ENCODE measurements at places on chromosomes 1 and 21.

GRCh38 chr1:57963581-57963980, 539.7 kb upstream of the DAB1 start:
- DNase-seq: no peak

GRCh38 chr21:44953628-44954021, 13.8 kb downstream of the SLX9 start:
- no peak for DNase-seq

DNA sequence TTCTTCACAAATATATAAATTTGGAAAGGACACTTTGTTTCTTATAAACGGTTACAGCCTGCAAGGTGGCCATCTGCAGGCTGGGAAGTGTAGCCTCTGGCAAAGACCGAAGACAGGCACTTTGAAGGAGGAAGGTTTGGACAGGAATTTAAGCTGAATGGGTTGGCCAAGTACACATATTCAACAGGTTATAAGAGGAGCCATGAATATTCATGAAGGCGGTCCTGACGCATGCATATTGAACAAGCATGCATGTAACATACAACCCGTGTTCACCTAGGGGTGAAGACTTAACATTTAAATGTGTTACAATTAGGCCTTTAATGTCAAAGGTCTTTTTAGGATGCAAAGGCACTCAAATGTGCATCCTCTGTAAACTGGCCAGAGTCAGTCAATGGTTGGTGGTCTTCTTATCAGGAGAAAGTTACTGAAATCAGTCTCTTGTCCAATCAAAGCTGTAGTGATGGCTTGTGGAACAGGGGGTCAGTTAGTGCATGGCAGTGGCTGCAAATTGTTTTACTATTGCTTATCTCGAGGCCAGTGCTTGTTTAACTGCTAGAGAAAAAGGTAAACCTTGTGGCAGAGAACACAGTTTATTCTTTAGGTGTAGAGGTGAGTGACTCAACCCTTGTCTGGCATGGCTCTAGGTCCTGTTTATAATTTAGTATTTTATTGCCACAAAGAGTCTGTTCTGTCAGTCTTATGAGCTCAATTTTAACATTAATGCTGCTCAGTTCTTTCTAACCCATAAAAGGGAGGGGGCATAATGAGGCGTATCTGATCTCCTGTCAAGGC, 70.3 kb upstream of the F3 start:
- no peak for DNase-seq

DNA sequence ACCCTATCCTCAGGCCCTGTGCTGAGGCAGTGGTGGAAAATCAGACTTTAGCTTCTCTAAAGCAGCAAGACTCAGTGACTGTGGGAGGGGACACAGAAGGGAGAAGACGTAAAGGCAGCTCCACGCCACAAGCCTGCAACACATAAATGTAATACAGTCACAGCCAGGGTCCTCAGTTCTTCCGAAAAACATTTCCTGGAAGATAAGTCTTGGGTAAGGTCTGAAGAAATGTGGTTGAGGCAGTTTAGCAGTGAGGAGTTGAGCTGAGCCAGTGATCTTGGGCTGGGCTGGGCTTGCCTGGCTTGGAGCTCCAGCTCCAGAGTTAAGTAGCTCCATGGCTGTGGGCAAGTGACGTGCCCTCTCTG, 127.8 kb upstream of the ADAR start:
- DNase-seq: no peak

- no peak for DNase-seq
Measured at GRCh38 chr21:42878678-42878992, 704 bp downstream of the WDR4 start.

GRCh38 chr21:46061063-46061462, 36.8 kb upstream of the COL6A2 start:
- DNase-seq: no peak

- DNase-seq: no peak
Measured at GRCh38 chr1:84330125-84330984, 28.8 kb downstream of the SAMD13 start.

GRCh38 chr1:101241485-101242225, 4.8 kb downstream of the S1PR1 start:
- no peak for DNase-seq

GRCh38 chr1:53672243-53672642, 66.7 kb downstream of the GLIS1 start:
- DNase-seq: no peak

DNA sequence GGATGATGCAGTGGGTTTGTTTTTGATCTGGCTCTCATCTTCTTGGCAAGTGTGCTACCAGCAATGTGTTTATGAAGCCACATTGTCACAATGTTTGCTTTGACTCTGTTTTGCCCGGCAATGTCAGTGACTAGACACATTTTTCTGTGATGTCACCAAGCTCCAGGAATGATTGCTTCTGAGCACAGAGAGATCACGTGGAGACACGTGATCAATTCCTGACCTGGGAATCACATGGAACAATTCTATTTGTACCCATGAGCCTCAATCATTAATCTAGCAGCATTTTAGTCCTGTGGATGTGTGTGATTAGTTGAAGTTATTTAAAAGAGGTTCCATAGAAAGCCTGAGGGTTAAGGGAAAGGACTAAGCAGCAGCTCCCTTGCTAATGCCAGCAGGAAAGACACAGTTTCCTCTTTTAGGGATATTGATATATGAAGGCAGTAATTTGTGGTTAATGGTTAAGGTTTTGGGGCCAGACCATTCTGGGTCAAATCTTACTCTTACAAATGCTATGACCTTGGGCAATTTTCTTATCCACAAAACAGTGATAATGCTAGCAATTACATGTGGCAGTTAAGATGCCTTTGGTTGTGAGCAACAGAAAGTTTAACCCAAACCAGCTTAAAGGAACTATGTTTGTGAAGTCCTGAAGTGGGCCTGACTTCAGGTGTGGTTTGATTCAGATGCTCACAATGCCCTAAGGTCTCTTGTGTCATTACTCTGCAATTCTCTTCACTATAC, 59.0 kb downstream of the FASLG start:
- DNase-seq: peak; percentile 44

DNA sequence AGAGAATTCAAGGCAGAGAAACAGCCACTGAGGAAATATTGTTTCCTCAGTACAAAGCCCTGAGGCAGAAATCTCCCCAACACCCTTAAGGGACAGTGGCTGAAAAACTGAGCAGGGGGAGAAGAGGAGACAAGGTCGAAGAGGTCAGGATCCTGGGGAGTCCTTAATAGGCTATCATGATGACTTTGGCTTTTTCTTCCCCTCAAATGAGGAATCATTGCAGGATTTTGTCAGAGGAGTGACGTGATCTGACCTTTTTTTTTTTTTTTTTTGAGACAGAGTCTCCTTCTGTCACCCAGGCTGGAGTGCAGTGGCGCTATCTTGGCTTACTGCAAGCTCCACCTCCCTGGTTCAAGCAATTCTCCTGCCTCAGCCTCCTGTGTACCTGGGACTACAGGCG, 10.2 kb downstream of the MAP7D1 start:
- DNase-seq: no peak

DNA sequence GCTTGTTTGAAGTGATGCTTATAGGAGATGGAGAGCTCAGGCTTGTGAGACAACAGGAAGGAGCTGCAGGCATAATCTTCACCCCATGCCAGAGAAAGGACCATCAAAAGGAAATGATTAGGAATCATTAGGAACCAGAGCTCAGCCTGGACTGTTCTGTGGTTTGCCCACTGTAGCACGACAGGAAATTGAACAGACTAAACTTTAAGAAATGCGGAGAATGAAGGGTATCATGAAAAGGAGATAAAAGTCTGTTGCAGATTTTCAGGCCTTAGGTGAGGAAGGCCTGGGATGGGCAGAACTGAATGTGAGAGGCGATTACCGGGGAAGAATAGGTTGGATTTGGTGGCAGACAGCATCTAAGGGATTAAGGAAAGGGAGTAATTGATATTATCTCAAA, 292.0 kb upstream of the PLXNA2 start:
- DNase-seq: no peak

- DNase-seq: no peak
Measured at GRCh38 chr1:119006406-119007279, 18.5 kb upstream of the TBX15 start.

DNA sequence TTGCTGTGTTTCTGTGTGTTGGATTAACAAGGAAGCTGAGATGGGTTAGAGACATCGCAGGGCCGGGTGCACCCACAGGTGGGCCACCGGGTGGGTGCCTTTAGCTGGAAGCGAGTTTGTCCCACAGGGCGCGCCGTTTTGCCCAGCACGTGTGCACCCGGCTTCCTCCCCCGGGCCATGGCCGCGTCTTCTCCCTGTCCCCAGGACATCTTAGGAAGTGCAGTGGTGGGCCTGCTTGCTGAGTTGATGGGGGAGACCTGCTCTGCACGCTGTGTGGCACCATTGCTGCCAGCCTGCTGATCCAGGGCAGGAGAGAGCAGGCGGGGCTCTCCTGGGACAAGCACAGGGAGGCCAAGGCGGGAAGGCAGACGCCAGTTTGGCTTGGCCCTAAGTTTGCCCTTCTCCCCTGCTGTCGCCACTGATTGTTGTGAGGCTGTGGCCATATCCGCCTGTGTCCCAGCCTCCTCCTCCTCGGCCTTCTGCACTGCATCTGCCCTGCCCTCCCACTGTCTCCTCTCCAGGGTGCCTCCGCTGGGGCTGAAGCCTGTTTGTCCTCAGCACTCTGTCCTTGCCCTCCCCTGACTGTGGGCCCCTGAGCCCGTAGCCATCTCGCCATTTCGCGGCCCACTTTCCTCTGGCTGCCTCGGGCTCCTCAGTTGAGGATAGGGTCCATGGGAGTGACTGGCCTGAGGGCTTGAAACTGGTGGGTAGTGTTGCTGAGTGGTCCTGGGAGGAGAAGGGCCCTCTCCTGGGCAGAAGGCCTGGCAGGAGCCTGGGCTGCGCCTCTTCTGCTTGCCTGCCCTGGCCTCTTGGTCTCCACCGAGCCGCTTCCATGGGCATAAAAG, 47.6 kb downstream of the PKNOX1 start:
- no peak for DNase-seq

DNA sequence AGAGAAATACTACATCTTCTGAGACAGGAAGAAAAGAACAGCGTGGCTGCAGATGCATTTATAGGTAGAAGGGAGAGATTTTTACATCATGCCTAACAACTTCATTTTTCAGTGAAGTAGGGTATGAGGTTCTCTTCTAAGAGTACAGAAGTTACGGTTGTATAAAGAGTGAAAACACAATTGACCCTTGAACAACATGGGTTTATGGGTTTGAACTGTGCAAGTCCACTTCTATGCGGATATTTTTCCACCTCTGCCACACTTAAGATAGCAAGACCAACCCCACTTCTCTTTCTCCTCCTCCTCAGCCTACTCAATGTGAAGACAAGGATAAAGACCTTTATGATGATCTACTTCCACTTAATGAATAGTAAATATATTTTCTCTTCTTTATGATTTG, 64.5 kb downstream of the RPAP2 start:
- DNase-seq: no peak

DNA sequence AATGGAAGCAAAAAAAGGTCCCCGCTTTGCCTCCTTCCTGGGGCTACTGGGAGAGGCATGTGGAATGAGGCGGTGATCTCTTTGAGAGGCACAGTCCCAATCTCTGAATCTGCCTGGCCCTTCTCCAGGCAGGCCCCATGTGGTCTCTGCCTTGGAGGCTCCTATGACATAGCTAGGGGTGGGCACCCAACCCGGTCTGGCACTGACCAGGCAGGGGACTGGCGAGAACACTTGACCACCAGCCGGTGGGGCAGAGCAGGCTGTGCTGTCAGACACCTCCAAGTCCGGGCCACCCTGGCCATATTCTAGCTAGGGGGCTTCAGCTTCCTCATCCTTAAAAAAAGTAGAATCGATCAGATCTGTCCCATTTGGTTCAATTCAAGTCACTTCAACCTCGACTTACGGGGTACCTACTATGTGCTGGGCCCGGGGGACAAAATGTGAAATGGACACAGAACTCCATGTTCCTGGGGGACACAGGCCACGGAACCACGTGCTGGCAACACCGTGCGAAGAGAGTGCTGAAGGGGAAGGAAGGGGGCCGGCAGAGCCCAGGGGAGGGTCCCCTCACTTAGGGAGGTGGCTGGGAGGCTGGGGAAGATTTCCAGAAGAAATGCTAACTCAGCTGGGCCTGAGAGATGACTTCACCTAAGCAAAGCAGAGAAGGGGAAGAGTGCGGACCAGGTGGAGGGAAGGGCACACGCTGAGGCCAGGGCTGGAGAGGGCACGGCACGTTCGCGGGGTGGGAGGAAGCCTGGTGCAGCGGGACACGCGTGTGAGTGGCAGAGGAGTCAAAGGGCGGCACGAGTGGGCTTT, 33.3 kb downstream of the HSPG2 start:
- DNase-seq: no peak

DNA sequence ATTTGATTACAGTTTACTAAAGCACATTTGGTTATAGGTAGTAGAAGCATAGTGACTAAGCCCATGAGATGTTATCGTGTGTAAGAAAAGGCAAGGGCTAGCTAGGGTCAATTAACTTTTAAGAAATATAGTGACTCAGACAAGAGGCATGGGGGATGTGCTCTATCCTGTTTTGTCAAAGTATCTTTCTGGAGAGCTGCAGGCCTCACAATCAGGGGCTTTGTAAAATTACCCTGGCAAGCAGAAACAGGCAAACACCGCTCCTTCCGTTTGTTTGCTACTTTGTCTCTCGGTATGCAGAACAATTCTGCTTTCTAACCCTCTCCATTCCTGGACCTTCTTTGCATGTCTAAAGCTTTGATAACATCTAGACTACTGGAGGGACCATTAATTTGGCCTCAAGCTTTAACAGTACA, 26.1 kb upstream of the ZNF697 start:
- peak; percentile 92 for DNase-seq

DNA sequence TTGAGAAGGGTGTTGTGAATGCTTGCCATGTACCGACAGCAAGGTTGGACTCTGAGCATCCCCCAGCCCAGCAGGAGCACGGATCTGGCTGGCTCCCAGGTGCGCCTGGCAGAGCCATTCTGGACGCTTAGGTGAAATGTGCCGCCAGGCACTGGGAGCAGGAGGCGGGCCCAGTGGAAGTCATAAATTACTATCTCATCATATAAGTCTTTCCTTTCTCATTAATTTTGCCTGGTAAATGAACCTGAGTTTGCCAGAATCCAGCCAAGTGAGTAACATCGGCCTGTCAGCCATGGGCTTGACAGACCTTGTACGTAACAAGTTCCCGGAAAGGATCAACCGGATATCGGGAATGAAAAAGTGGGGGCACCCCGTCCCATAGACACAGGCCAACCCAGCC, 179.5 kb upstream of the ARHGEF16 start:
- no peak for DNase-seq

DNA sequence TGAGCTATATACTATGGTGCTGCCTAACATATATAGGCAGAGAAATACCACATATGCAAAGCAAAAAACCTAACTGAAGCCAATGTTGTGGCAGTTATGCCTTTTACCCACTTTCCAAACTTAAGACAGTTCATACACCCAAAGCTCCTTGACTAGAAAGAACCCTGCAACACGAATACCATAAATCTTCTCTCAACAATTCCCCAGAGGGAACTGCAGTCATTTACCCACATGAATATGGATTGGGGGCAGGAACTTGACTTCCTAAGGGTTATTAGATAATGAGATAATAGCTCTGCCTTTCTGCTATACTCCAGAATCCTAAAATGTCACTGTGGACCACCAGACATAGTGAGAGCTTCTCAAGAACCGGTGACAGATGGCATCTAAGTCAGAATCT, 2.9 kb upstream of the ASPM start:
- no peak for DNase-seq

DNA sequence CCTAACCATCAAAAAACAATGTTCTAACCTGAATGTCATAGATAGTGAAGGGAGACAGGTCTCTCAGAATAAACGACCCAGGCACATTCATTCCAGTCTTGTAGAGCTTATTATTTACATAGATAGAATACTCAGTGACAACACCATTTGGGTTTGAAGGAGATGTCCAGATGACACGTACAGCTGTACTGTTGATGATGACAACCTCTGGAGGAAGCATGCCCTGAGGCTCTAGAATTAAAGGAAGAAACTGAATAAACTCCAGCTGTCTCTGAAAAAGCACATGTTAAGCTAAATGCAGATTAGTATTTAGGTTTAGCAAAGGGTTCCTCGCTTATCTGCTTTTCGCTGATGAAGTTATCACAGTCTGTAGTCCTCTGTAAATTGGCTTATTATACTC, 277.2 kb downstream of the KCTD3 start:
- no peak for DNase-seq
